ENCODE measurements at places on chromosomes 1 and 21. TPM values are rescaled to one million over a fixed set of nuclear protein-coding genes. Genes with fewer than 3 reads are reported as not detected.

NBL1 gene
- 38.3 TPM for total RNA-seq

IGSF5 gene
- total RNA-seq, result 0.22 TPM

RNF2 gene
- 31.1 TPM for total RNA-seq

FHL3 gene
- 36.1 TPM for total RNA-seq

KLF17 gene
- under 0.01 TPM for total RNA-seq

C1orf141 gene
- not detected for total RNA-seq

B3GALT2 gene
- total RNA-seq, result under 0.01 TPM

SLC30A2 gene
- total RNA-seq, result not detected

RORC gene
- not detected for total RNA-seq

Measured in placental pericyte (primary cell).